EL (cell line): ENCODE measurements at places on chromosomes 1 and 21.

GRCh38 chr1:162285149-162285561, 91.5 kb downstream of the SPATA46 start:
- no peak for DNase-seq

GRCh38 chr1:116489231-116489697, 81.6 kb downstream of the CD58 start:
- no peak for DNase-seq

DNA sequence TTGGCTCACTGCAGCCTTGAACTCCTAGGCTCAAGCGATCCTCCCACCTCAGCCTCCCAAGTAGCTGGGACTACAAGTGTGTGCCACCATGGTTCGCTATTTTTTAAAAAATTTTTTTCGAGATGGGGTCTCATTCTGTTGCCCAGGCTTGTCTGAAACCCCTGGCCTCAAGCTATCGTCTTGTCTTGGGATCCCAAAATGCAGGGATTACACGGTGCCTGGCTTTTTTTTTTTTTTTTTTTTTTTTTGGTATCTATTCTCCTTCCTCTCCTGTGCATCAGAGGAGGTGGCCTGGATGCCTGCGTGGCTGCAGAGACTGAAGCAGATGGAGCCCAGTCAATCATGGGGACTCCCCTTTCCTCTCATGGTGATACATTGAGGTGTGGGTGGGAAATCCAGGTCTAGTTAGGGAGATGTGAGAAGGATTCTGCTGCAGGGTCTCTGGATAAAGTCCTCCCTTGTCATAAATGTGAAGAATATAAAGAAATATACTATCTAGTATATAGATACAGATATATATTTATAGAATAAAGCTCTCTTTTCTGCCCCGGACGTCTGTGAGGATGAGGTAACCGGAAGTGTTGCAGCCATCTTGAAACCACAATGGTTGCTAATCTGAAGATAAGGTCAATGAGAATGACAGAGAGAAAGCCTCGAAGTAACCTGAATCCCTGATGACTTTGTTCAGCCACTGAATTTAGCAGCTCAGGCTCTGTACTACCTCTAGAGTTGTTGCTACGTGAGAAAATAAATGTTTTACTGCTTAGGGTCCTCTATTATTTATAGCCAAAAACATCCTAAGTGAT, 19.5 kb upstream of the RGSL1 start:
- peak; percentile 24 for DNase-seq

GRCh38 chr1:156247460-156248322, at the start of gene PAQR6:
PAQR6 (minus strand) TSS chr1:156248056; CDS start chr1:156246731, 1,325 bp downstream.
- DNase-seq = no peak

DNA sequence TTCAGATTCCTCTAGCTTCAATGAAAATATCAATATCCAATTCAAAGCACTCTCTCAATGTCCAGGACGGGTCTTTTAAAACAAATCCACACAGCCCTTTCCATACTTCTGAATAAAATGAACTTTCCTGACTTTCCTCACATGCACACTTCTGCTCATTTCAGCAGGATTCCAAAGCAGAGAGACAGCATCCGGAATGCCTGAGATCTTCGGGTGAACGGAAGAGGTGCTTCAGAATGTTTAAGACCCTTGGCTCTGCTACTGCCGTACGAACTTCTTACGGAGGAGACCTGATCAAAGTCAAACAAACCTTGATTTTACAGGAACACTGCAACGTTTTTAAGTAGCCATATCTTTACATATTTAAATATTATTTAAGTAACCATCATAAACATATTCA, 245.7 kb downstream of the PTBP2 start:
- DNase-seq = no peak

GRCh38 chr1:224170748-224171478, 12.1 kb upstream of the DEGS1 start:
- DNase-seq = peak; percentile 16
